ENCODE measurements at places on chromosomes 13 and 19. TPM values are rescaled to one million over a fixed set of nuclear protein-coding genes. Genes with fewer than 3 reads are reported as not detected.

CEACAM7 gene
- not detected for total RNA-seq

- H3K27me3 ChIP-seq: no peaks in the 10 kb centered on the region
- DNase-seq: no peak
- H3K4me3 ChIP-seq: no peak overlapping the region
- H3K36me3 ChIP-seq: no peaks in the 10 kb centered on the region
- H3K27ac ChIP-seq: no peak overlapping the region
Observed at GRCh38 chr13:98622931-98623331, 46.0 kb upstream of the STK24 start.

- no peak for DNase-seq
- H3K36me3 ChIP-seq: peaks cover 9% of the 10 kb centered on the region
- H3K27ac ChIP-seq: no peak overlapping the region
- peaks cover 10% of the 10 kb centered on the region for H3K4me1 ChIP-seq
- H3K4me3 ChIP-seq: peak overlapping the region; percentile 47
Observed at GRCh38 chr19:55451163-55451964, 8.3 kb upstream of the SHISA7 start.

DNA sequence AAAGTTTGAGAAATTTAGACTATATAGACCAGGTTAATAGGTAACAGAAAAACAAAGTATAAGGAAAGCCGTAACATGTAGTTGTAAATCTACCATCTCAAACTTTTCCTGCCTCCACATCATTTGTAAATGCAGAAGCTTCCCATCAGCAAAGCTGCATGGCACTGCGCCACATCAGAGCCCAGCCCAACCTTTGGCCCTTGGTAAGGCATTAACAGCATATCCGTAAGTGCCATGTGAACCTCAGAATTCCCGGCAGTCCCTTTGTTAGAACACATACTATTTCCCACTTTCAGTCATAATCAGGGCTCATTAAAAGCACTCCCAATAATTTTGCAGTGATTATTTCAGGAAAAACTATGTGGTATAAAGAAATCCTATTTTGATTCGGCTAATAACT is 51.6 kb downstream of the MPHOSPH8 start:
- H3K4me3 ChIP-seq: no peak overlapping the region
- H3K4me1 ChIP-seq: peaks cover 10% of the 10 kb centered on the region
- H3K36me3 ChIP-seq: peaks cover under 1% of the 10 kb centered on the region

ADGRE3 gene
- total RNA-seq: not detected

DNA sequence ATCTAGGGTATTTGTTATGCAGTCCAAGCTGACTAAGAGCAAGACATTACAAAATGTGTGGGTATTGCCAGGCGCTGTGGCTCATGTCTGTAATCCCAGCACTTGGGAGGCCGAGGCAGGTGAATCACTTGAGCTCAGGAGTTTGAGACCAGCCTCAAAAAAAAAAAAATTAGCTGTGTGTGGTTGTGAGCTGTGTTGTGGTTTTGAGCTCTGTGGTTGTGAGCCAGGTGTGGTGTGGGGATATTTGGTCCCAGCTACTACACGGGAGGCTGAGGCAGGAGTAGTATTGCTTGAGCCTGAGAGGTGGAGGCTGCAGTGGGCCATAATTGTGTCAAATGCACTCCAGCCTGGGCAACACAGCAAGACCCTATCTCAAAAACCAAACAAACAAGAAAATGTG is 5.6 kb upstream of the KEAP1 start:
- no peak overlapping the region for H3K4me3 ChIP-seq
- no peak overlapping the region for H3K27ac ChIP-seq
- H3K36me3 ChIP-seq: peaks cover 2% of the 10 kb centered on the region
- no peaks in the 10 kb centered on the region for H3K27me3 ChIP-seq
- peaks cover 8% of the 10 kb centered on the region for H3K4me1 ChIP-seq
